ENCODE measurements at places on chromosomes 16 and 17.

DNA sequence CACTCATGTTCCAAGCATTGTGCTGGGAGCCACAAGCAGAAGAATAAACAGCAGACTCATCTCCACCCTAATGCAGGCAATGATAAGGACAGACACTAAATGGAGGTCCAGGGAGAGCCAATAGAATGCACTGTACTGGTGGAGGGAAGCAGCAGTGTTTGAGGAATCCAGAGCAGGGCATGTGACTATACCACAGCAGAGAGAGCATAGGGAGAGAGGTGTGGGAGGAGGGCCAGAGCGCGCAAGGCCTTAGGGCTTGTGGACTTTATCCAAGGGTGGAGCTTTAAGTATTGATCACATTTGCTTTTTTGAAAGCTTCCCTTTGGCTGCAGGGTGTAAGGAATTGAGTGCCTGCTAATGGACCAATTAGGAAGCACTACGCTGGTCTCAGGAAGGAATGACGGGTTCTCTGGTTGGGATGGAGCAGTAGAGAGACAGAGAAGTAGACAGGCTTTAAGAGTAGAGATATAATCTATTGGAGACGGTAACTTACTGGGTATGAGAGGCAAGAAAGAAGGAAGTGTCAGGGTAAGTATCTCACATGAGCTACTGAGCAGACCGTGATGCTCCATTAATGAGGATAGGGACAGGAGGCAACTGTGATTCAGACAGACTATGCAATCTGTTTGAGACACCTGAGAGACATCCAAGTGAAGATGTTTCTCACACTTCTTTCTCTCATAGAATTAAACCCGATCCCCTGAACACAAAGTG, 82.2 kb downstream of the MYO1D start:
- no peak for DNase-seq

DNA sequence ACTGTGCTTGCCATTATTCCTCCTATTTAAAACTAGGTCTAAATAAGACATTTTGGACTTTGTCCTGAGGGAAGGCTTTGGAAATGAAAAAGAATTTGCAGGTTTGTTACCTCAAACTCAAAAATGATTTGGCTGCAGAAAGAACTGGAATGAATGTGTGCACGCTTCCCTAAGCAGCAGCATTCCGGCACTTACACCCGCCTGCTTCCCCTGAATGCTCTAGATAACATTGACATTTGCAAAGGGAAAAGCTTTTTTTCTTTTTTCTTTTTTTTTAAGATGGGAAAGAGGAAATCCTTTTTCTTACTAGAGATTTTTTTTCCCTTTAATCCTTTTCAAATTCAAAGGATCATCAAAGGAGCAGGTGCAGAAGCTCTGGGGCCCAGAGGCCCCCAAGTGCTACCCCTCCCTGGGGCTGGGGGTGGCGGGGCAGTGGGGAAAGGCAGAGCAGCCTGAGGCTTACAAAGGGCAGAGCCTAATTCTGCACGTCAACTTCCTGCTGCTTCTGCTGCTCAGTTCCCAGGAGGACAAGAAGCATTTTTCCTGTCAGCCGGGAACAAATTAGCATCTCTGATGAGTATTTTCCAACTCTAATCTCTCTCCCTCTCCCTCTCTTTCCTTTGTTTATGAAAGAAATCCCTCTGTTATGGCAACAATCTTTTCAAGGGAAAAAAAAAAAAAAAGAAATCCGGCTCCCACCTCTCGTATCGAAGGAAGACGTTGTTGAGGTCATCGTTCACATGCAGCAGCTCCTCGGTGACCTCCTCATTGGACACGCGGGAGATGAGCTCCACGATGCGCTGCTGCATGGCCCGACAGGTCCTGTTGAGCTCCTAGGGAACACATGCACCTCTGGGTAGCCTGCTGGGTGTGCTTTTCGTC, 32.1 kb upstream of the SREBF1 start:
- no peak for DNase-seq

DNA sequence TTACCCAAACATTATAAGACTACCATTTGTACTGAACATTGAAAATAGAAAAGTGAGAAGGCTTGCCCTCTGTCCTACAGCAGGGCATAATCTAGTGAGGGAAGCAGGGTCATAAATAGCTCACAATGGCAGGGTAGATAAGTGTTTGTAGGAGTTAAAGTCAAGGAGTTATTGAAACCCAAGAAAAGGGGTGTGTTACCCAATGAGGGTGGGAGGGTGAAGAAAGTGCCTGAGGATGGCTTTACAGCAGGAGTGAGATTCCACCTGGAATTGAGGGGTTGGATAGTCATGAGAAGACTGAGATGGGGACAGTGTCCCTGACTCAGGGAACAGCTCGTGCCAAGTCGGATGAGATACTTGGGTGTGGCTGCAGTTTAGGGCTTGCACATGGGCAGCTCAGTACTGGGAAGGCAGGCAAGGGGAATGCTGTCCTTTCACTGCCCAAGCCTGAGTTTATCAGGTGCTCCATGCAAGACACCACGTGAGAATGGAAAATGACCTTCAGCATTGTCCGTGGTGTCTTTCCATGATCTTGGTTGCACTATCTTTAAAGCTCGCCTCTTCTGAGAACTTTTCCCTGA, 393.2 kb upstream of the MAF start:
- DNase-seq: no peak

GRCh38 chr16:627454-628239, 3.1 kb upstream of the WFIKKN1 start:
- no peak for DNase-seq

- no peak for DNase-seq
Observed at GRCh38 chr17:75516619-75517296, 430 bp downstream of the TSEN54 start.

DNA sequence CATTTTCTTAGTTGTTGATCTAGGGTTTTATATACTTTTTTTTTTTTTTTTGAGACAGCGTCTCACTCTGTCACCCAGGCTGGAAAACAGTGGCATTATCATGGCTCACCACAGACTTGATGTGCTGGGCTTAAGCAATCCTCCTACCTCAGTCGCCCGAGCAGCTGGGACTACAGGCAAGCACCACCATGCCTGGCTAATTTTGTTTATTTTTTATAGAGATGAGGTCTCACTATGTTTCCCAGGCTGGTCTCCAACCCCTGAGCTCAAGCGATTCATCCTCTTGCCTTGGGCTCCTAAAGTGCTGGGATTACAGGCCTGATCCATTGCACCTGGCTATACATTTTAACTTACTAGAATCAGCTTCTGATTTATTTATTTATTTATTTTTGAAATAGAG, 34.2 kb upstream of the ATP2A3 start:
- no peak for DNase-seq

DNA sequence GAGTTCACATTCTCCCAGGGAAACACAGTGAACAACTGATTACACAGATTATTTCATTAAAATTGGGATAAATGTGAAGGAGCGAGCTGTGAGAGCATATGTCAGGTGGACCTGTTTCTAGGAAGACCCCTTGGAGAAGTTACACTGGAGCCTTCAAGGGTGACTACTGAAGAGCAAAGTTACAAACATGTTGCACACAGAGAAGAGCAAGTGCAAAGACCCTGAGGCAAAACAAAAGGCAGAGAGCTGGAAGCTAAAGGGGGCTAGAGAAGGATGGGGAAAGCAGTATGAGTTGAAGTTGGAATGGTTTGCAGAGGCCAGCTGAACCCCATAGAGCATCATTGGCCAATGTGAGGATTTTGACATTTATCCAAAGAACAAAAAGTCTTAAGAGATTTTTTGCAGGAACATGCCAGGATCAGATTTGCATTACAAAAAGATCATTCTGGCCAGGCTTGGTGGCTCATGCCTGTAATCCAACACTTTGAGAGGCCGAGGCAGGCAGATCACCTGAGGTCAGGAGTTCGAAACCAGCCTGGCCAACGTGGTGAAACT, 14.1 kb downstream of the PDZD9 start:
- DNase-seq: no peak

- no peak for DNase-seq
Observed at GRCh38 chr17:10052106-10052813, 146.1 kb downstream of the GAS7 start.

DNA sequence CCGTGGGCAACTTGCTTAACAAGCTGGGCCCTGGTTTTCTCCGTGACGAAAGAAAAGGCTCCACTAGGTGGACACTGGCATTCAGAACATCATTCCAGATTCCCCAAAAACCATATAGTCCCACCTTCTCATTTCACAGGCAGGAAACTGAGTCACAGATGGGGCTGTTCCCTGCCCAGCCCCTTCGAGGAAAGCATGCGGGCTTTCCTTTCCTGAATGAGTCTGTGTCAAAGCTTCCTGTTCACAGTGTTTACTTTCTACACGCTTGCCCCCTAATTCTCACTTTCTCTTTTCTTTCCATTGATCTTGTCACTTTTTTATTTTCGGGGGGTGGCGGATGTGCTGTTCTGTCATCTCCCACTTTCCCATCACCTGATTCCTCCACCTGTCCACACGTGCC, 10.3 kb upstream of the LGALS9 start:
- no peak for DNase-seq

- DNase-seq: no peak
Observed at GRCh38 chr17:39603304-39604016, 4.3 kb downstream of the NEUROD2 start.

DNA sequence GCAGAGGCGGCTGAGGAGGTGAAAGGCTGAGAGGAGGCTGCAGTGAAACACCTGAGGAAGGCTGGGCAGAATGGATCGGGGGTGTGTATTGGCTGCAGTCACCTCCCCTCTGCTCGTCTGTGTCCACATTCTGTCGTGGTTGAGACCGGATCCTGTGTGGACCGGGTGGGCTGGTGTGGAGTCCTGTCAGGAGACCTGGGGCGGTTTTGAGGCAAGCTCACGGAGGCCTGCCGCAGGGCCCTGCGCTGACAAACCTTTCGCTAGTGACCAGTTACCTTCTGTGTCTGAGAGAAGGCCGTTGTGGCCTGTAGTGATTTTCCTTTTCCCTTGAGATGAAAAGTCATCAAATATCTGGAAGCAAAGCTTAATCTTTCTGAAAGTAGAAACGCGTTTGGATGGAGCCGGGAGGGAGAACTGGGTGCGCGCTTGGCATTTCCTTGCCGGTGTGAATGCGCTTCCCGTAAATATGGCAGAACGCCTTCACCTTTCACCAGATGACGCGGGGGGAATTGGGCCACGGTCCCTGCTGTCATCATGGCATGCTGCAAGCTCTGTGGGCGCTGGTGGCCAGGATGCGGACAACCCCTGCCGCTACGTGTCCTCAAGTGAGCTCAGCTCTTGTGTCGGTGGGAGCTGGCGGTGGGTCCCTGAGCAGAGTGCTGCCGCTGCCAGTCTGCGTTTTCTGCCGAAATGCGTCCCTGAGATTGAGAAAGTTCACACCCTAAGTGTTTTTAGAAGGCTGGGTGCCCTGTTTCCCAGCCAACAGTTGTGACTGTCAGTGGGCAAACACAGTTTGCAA, 6.3 kb downstream of the BANP start:
- DNase-seq: no peak

- DNase-seq: no peak
Observed at GRCh38 chr17:35786941-35787432, 8.5 kb downstream of the MMP28 start.

DNA sequence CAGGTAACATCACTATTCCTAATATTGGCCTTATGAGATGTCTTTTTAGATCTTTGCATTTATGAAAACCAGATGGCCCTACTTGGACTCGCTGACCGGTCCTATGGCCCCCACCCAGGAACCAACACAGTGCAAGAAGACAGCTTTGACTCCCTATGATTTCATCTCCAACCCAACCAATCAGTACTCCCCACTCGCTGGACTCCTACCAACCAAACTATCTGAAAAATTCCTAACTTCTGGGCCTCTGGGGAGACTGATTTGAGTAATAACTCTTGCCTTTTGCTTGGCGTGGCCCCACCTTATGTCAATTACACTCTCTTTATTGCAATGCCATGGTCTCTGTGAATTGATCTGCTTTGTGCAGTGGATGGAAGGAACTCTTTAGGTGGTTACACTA, 828.9 kb downstream of the CDH11 start:
- DNase-seq: no peak

DNA sequence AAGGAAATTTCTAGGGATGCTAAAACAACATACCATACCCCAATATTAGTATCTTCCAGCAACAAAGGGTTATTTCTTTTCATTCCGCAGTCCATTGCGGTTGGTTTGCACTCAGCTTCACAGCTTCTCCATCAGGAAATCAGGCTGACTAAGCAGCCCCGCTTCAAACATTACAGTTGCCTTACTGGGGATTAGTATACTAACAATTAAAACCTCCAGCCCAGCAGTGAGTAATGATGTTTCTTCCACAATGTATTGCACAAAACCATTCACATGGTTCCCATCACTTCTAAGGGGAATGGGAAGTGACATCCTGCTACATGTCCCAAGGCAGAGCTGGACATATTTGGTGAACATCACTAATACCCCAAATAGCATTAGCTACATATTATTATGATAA, 1384.9 kb downstream of the CDH8 start:
- no peak for DNase-seq

DNA sequence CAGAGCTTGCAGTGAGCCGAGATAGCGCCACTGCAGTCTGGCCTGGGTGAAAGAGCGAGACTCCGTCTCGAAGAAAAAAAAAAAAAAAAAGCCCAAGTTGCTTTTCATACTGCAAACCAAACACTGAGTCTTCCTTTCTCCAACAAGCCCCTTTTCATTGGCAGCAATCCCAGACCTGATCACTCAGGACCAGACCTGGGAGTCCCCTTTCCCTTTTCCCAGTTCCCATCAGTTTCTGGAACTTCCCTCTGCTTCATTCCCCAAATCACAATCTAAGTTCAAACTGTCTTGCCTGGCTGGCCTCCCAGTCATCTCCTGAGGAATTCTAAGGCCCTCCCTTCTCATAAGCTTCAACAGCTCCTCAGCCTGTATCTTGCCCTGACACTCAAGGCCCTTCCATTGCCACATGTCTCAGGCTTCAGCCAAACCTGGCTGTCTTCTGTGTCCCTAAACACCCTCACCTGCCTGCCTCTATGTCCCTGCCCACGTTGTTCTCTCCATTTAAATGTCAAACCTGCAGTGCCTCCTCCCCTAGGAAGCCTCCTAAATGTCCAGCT, 11.8 kb upstream of the PHF12 start:
- DNase-seq: no peak

All from kidney epithelial cell (primary cell).